ENCODE measurements at places on chromosomes 2 and 18. TPM values are rescaled to one million over a fixed set of nuclear protein-coding genes. Genes with fewer than 3 reads are reported as not detected.

HTR2B gene
- not detected for total RNA-seq

C1D gene
- 54.9 TPM for total RNA-seq

PID1 gene
- 3.3 TPM for total RNA-seq

SNRNP200 gene
- total RNA-seq, result 114 TPM

GTF3C2 gene
- total RNA-seq, result 62.9 TPM

Data from A549 treated with RU486 at 1 μM for 4 hours (cell line).